Mucosa of gallbladder (tissue), 1 donor: ENCODE measurements at places on chromosomes 7 and 10. TPM values are rescaled to one million over a fixed set of nuclear protein-coding genes. Genes with fewer than 3 reads are reported as not detected.

TMEM213 gene
- 0.12 TPM for total RNA-seq

PTPRN2 gene
- total RNA-seq = 11.9 TPM

DNA sequence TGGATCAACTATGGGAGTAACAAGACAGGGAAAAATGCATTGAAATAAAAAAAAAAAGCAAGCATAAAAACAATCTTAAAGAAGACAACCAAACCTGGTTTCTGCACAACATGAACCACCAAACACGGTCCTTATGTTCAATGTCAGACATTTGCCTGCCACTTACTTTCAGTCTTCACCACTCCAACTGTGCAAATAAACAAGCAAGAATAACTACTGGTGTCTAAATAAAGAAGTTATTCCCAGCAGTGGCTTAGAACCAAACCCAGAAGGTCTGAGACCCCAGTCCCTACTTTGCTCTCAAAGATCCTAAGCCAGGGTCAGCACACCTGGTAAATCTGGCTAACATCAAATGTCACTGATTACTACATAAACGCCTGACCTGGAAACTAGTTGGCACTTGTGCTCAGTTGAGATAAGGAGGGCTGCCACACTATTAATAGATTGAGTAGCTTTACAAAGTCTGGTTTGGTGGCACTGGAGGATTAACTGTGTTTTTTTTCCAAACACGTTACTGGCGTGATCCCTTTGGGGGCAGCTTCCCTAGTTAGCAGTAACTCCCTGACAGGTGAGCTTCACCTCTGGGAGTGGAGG, 62.7 kb upstream of the ABLIM1 start:
- DNase-seq = no peak

DNA sequence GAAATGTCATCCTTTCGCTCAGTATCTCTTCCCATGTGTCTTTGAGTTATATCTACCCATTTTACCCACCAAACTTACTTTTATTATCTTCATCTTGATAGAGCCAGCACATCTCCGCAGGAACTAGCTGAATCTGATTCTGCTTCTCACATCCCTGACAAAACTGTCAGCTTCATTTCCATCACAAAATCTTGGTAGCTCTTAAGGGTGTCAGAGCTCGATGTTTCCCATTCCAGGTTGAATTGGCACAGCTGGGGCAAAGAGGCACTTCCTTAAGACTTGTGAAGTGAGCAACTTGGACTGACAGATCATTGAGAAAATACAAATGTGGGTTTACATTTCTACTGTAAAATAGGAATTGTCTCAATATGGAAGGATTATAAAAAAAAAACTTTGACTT, 434.5 kb downstream of the SUGCT start:
- no peak for DNase-seq

GRCh38 chr7:35702541-35702940, 7.6 kb upstream of the HERPUD2 start:
- no peak for DNase-seq
